Effector CD8-positive, alpha-beta T cell (primary cell): ENCODE measurements at places on chromosomes 7 and 10.

DNA sequence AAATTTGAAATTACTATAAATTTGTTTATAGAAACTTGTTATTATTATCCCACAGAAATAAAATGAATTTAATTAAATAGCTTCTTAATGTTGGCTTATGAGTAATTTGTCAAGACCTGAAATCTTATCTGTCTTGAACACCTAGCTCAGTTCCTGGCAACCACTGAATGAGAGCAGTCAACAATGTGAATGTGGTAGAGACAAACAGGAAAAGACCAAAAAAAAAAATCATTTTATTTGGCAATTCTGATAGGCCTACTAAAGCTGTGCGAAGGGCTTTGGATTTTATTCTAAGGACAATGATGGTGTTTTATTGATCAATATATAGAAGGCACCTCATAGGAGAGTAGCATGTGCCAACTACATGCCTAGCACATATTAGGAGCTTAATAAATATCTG, 127.8 kb upstream of the RSU1 start:
- no peak for DNase-seq

DNA sequence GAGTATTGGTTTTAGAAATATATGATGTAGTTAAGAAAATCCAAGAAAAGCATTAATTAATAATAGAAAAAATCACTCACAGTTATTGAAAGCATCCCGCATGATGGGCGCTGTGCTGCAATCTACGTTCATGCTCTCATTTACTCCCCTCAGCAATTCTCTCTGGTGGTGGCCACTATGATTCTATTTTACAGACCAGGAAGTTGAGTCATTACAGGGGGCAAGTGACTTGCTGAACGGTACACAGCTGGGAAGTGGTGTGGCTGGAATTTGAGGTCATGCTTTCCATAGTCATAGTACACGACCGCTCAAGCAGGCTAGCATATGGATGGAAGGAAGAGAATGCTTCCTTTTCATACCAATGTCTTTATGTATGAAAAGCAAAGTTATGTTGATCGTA, 117.4 kb downstream of the TES start:
- DNase-seq: no peak

- DNase-seq: no peak
Measured at GRCh38 chr7:29030781-29031275, 72.7 kb upstream of the TRIL start.

DNA sequence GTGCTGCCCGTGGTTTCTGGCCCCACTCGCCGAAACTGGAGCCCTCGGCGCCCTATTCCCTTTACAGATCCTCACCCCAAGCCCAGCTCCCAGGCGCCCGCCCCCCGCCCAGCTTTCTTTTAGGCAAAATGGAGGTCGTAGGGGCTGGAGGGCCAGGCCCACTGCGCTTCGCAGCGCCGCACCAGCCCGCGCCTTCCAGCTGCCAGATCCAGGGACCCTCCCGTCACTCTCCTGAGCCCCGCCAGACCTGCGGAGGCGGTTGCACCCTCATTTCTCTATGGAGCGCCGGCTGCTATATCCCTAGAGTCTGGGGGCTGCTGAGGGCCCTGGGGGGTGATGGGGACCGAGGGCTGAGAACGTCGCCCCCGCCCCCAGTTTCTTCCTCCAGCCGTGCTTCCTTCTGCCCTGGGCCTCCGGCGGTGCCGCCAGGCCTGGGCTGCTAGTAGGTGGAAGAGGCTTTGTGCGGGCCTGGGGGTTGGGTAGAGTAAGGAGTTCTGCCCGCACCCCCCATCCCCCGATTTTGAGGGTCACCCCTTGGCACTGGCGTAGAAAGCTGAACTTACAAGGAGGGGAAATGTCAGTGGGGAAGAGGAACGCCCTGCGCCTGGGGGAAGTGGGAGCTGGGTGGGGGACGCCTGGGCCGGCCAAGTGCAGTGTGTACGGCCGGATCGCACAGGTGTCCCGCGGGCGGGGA, 1.0 kb downstream of the GNB2 start:
- peak; percentile 14 for DNase-seq

DNA sequence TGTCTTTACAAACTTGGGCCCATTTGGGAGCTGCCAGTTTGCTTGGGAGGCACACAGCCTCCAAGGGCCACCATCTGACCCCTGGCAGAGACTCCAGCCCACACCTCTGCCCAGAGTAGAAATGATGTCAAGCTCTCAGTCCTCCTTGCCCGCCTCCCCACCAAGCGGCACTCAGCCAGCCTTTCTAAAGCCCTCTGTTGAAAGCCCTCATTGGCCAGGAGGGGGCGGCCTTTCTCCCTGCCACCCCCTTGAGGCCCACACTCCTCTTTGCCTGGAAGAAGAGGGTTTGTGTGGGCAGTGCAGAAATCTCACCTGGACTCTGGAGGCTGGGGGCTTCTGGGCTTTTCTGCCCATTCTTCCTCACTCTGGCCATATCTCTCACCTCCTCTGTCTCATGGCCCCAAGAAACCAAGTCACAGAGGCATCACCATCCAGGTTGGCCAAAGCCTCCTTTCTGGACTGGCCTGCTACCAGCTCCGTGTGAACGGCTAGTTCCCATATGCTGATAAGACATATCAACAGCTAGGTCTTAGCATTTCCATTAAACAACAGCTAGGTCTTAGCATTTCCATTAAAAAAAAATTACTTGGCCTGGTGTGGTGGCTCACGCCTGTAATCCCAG, 36.1 kb downstream of the UBTD1 start:
- DNase-seq: no peak

DNA sequence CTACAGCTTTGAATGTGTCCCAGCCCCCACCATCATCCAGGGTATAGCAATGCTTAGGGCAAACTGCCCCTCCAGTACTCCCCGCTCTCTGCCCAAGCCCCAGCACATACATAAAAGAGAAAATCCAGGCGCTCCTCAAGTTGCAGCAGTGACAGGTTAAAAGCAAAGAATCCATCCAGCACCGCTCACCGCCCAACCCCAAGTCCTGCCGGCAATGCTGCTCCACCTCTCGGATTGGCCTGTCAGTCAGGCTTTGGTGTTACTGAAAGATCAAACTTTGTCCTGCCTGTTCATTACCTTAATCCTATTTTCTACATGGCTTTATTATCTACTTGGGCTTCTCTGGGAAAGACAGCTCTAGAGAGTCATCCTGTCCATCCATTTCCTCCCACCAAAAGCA, 31.9 kb downstream of the DPCD start:
- no peak for DNase-seq

- no peak for DNase-seq
Measured at GRCh38 chr7:112511451-112512202, 30.8 kb downstream of the LSMEM1 start.

DNA sequence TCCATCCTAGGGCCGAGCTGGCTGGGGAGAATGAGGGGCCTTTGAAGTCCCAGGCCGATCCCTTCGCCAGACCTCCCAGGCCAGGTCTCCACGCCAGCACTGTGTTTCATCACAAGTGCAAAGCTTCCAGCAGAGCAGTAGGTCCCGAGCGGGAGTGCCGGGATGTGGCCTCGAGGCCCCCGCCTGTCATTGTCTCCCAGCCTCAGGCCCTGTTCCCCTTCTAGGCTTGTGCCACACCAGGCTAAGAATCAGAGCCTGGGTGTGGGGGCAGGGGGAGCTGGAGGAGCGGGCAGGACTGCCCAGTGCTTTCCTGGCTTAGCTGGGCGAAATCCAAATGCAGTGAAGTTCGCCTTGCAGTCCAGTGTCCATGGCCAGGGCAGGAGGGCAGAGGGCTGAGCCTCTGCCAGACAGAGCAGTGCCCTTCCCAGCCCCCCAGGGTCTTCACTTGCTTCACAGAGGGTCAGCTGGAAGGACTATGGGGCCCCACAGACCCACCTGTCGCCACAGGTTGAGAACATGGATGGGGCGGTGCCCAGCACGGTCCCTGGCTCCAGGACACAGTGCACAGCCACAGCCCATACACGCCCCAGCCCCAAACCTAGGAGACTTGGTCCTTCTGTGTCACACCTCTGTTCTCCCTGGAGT, 20.2 kb upstream of the PFKFB3 start:
- no peak for DNase-seq

DNA sequence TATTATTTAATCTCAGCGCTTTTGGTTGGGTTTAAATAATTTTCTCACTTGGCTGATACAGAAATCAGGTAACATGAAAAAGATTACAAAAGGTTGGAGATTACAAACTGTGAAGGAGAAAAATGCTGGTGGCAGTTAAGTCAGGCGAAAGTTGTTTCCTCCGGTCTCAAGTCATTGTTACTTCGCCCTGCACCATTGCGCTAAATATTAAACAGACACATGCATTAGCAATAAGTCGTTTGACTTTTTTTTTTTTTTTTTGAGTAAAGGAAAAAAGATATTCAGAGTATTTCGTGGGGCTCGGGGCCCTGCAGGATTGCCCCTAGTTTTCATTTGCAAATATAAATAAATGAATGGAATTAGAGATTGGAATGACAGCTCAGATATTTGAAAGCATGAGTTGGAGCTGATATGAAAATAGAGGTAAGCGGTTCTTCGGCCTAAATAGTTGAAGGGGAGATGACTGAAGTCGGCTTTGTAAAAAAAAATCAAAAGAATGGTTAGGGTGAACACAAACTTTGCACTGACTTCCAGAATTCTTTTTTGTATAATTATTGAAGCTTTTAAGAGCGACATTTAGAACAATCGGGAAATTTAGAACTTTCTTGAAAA, 914 bp downstream of the SDHAF3 start:
- DNase-seq: no peak

DNA sequence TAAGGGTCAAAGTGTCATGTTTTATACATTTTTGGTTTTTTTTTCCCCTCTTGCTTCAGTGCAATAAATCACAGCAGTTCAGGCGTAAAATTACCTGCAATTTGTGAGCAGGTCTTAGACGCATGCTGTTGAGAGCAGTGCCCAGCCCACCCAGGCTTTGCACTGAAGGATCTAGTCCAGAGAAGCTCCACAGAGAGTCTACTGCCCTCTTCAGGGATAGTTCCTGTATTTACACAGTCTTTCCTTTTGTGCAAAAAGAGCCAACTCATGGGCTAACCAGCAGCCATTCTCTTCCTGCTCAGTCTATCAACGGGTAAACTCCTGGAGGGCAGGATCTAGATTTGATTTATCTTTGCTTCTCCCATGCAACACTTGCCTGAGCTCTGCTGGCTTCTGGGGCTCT, 82.2 kb upstream of the NAMPT start:
- DNase-seq: no peak

GRCh38 chr7:109639561-109639960, 1069.9 kb downstream of the DNAJB9 start:
- no peak for DNase-seq

- DNase-seq: no peak
Measured at GRCh38 chr7:129067943-129068548, 13.1 kb upstream of the TNPO3 start.

GRCh38 chr10:31668326-31668725, 260.3 kb downstream of the ARHGAP12 start:
- DNase-seq: no peak

DNA sequence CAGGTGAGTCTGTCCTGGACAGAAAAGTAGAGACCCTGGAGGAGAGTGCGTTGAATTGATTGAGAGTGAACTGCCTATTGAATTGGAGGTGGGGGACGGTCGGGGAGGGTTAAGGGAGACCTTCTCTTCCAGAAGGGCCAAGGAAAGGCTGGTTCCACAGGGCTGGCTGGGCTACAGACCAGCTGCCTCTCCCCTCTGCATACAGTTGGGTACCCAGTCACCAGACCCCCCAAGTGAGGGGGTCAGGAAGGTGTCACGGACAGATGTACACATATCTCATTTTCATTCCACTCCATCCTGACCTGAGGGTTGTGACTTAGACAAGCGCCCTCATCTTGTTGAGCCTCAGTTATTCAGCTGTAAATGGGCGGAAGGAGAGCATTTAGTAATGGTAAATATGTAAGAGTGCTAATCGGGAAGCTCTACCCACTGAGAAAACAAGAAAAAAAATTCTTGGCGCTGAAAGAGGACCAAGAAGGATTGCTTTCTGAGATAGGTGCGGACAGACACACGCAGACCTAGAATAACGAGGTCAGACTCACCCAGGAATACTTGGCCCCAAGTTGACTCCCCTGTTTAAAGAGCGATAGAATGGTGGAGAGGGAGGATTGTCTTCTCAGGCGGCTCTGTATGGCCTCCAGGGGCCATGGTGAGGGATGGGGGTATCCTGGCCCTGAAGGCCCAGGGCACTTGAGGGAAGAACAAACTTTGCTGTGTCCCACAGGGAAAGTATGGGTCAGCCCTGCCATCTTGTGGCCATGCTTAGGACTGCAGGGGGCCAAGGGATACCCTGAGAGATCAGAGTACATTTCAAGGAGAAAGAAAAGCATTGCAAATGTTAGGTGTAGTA, 7.2 kb upstream of the MBL2 start:
- peak; percentile 3 for DNase-seq

- DNase-seq: no peak
Measured at GRCh38 chr7:140518370-140519006, 39.2 kb upstream of the MKRN1 start.

- DNase-seq: no peak
Measured at GRCh38 chr7:157467496-157468212, 130.8 kb downstream of the DNAJB6 start.

- DNase-seq: no peak
Measured at GRCh38 chr10:55283031-55283430, 482.0 kb upstream of the PCDH15 start.

GRCh38 chr10:7544203-7544602, 122.6 kb downstream of the ITIH5 start:
- no peak for DNase-seq

DNA sequence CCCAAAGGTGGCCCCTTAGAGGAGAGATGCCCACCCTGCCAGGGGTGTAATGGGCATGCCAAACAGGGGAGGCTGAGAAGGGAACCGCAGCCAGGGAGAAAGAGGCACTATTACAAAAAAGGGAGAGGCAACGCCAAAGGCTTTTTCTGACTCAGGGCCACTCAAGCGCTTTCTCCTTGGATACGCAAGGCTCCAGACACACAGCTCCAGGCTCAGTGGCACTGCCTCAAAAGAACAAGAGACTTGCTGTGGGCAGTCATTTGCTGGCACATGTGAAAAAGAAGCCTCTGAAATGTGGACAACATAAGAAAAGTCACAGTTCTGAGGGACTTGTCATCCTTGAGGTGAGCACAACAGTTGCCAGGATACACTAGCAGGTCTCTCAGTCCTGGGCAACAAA, 128.4 kb downstream of the DGKI start:
- no peak for DNase-seq

GRCh38 chr7:111011520-111011919, 79.4 kb upstream of the LRRN3 start:
- no peak for DNase-seq

DNA sequence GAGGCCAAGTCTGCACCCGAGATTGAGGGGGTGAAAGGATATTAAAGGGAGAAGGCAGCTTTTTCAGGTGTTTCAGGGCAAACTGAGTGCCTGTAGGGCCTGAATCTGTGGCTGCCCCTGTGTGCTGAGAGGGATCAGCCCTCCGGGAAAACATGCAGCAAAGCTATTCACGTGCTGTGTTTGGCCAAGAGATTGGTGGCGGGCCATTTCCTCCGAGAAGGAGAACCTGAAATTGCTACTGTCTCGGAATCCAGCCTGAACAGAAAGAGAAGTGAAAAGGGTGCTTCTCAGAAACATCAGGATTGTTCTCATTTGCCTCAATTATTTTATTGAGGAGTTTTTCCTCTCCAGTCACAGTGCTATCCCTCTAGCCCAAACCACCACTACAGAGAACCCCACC, 16.0 kb downstream of the GIMAP5 start:
- DNase-seq: no peak

GRCh38 chr7:25831062-25831691, 320.8 kb upstream of the NFE2L3 start:
- DNase-seq: no peak
